ENCODE measurements at places on chromosomes 3 and 15.

DNA sequence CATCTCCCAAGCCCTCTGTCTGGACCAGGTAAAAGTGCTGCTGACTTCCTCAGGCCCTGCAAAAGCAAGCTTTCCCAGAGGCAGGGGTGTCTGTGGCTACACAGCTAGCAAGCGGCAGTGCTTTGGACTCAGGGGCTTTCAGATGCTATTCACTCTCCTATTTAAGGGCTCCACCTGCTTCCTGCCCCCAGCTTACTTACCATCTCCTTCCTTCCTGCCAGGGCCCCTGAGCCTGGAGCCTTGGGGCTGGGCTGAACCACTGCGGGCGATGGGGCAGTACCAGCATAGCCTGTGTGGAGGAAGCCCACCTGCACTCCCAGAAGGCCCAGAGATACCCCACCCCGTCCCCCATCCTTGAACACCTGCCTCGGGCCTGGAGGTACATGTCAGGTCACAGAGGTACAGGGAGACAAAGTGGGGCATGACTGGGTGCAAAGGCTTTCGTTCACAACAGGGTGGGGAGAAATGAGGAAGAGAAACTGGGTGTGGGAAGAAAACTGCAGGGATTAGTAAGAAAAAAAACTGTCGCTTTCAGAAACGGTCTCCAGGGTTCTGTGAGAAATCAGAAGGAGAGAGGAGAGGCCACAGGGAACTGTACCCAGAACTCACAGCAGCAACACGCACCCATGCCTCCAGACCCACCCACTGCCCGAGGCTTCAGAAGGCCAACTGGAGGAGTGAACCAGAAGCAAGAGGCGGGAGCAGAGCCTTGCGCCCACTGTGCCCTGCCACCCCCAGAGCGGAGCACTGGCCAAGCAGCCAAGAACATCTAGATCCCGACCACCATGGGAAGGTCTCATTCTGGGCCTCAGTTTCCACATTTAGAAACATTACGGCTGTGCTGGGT is 49.5 kb downstream of the CCDC12 start:
- peak; percentile 88 for DNase-seq

GRCh38 chr15:100723315-100723801 is 121.0 kb downstream of the ASB7 start:
- DNase-seq, result no peak

- DNase-seq, result no peak
Observed at GRCh38 chr15:29692527-29692926, 129.7 kb downstream of the TJP1 start.

DNA sequence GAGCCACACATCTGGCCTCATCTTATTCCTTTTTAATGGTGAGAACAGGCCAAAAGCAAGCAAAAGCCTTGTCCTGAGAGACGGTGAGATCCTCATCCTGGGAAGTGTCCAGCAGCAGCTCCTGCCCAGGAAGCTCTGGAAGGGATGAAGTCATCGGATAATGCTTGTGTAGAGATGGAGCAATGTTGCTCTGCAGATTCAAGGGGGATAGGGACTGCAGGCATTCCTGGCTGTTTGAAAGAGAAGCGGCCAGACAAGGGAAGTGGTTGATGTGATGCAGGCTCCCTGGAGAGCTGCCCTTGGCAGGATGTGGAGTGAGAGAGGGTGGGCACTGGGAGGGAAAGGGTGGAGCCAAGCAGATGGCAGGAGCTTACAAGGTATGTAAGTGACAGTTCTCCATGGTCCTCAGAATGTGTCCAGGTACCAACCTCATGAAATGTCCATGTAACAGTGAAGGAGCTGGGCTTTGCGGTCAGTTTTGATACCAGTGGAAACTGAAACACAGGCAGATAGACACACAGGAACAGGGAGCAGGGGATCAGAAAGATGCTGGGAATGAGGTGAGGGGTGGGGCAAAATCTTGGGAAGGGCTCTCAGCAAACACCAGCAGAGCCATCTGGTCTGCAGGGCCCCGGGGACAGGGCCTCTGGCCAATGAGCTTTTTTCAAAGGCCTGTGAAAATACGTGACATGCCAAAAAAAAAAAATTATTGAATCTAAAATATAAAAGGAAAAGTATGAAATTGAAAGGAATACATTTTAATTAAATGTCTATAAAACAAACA is 32.2 kb upstream of the LACTB start:
- DNase-seq, result no peak

- DNase-seq, result no peak
Observed at GRCh38 chr3:171535133-171535532, 74.9 kb upstream of the TNIK start.

GRCh38 chr3:30539772-30540171 is 66.6 kb upstream of the TGFBR2 start:
- DNase-seq, result no peak

Measured in germinal center (tissue), 1 donor.